ENCODE measurements at places on chromosomes 7 and 10.

DNA sequence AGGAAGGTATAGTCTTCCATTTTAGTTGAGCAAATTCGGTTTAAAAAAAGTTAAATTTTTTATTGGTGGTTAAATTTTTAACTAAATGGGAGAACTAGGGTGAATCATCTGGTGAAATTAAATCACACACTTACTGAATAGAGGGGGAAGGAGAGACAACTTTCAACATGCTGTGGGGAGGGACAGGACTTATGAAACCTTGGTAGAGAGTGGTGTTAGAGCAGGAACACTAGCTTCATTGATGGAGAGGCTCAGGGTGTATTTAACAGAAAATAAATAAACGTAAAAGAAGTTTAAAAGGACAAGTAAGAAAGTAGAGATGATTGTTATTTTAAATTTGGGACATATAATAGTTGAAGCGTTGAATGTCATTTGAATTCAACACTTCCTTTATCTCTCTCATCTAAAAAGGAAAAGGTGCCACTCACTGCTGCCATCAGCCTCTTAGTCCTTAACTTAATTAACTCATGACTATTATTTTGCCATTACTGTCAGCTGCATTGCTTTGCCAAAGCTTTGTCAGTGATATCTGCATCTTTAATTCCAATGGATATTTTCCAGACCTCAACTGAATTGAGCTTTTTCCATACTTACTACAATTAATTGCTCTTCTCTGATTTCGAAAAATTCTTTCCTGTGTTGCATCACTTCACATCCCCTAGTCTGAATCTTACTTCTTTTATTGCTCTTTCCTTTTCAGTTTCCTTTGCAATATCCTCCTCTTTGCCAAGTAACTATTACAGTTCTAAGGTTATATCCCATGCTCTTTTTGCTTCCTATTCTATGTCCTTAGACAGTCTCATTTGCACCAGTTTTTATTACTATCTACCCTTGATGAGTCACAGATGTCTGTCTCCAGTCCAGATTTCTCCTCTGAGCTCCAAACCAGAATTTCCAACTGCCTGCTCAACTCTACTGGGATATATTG lies 71.7 kb downstream of the GNAT3 start:
- DNase-seq = peak; percentile 88

GRCh38 chr7:101815826-101816594 lies 1.4 kb upstream of the CUX1 start:
- DNase-seq = peak; percentile 78

DNA sequence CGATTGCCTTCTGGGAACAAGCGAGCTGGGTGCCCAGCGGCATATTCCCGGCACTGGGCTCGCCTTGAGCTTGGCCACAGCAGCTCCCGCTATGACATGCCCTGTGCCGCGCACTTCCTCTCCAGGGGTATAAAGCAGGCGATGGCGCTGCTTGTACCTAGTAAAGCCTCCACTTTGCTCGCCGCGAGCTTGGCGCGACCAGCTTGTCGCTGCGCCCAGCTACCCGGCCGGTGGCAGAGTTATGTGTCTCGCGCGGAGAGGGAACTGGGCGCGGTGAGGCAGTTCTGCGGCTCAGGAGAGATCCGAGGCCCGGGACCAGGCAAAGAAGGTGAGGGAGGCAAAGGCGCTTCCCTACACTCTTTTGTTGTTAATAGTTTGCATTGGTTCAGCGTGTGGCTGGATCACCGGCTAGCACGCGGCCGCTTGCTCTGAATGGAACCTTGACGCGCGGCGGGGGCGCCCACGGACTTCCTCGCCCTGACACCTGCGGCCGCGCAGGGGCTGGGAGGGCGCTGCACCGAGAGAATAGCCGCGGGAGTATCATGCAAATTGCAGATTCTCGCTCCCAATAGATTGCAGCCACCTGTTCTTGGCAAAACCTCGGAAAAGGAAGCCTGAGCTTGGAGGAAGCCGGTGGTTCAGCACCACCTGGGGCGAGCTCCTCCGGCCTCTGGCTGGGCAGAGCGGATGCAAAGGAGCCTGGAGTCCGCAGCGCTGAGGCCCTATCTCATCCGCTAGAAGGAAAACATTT lies 3.0 kb upstream of the BUB3 start:
- no peak for DNase-seq

GRCh38 chr7:107344799-107345198 lies 125.1 kb upstream of the GPR22 start:
- no peak for DNase-seq

DNA sequence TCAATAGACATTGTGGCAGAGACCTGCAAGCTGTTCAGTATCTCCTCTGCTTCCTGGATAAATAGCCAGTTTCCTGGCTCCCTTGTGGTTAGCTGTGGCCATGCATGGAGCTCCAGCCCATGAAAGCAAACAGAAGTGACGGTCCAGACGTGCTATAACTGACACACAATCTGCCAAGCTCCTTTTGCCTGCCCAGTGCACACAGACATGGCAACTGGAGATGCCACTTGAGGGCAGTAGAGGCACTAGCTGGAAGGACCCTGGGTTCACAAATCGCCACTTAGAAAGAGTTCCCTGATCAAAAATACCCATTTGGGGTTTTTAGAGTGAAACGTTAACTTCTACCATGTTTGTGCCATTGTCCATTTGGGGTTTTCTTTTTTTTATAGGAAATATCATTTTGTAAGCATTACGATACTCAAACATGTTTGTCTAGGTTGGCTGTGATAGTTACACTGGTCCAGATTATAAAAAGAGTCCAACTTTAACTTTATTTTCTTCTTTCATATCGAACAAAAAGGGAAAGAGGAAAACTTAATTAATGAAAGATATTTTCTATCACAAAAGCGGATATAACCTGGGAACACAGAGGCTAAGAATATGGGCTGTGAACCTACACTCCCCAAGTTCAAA lies 31.3 kb downstream of the KIN start:
- DNase-seq = no peak

DNA sequence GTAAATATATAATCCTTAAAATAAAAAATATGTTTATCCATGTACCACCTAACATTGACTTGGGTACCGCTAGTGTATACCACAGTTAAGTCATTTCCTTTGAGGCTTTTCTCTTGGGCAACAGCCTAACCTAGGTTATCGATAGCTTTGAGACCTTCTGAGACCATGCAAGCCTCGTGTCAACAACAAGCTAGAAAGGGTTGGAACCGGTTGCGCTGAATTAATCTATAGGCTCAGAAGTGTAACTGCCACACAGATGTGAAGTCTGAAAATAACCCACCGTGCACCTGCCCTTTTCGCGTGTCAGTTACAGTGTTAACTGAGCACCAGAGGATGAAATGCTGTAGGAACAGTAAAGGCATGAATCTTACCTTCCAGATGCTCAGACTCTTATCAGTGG lies 59.8 kb downstream of the ARID5B start:
- no peak for DNase-seq

All from fibroblast of gingiva (primary cell).